ENCODE measurements at places on chromosomes 3 and 15.

- DNase-seq = no peak
Measured at GRCh38 chr15:64148581-64148980, 3.0 kb upstream of the SNX22 start.

DNA sequence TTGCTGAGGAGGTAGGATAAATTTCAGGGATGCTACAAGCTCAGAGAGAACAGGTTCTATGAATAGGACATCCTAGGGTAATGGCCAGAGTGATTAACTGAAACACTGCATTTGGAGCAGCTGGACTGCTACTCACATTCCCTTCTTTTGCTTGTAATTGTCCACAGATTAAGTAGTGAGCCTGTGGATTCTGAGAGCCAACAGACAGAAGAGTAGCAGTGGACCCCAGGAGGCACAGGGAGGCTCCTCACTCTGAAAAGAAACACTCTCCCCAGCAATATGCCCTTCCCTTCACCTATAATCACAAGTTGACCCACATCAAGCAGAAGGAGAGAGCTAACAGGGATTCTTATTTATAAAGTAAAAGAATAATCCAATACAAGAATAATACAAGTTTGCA is 10.6 kb upstream of the RFX7 start:
- DNase-seq = no peak

DNA sequence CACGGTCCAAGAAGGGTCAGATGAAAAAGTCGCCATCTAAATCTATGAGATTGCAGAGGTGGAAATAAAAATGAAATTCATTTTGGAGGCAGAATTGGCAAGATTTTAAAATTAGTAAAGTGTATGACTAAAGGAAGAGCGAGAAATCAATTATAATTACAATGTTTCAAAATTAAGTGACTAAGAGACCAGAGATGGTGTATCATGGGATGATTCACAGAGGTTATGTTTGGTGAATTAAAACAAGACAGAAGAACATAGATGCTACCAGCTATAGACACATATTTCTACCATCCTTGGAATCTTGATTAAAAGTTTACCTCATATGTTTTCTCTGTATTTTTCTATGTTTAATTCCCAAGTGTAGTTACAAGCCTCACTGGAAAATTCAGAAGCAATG is 308.9 kb upstream of the DNAJC19 start:
- DNase-seq = no peak

DNA sequence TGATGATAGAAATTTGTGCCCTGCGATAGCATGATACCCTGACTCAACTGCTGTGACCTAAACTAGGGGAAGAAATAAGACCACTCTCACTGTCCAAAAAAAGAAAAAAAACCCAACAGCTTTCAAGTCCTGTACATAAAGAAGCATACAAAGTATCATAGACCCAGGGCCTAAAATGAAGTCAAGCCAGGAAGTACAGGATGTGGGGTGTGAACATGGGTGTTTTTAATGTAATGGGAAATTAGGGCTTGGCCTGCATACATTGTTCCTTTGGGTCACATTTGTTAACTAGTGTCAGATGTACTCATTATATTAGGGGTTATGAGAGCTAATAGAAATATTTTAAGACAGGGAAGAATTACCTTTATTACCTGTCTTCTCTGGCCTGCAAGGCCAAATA is 200.5 kb upstream of the BHLHE40 start:
- no peak for DNase-seq

GRCh38 chr15:56242576-56243162 is 1.0 kb downstream of the RFX7 start:
- DNase-seq = no peak
